SK-N-SH treated with all-trans-retinoic acid at 6 μM for 48 hours (cell line): ENCODE measurements at places on chromosomes 11 and 22.

DNA sequence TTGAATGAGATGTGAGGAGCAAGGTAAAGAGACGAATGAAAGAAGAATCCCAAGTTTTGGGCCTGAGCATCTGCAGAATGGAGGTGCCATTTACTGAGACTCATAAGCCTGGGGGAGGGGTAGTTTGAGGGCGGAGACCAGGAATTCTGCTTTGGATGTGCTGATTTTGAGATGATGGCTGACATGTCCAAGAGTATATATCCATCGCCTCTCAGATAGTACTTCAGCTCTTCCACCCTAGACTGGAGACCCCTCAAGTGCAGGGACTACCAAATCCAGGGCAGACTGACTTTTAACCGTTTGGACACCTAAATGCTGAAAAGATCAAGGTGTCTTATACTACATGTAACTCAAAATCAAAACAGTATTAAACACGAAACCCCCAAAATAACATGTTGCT lies 1.3 kb upstream of the SDF2L1 start:
- no peak for ATAC-seq

- peak; percentile 40; the same call in 2 of the 3 replicates for ATAC-seq
Measured at GRCh38 chr11:47797633-47798032, 30.5 kb upstream of the FNBP4 start.

DNA sequence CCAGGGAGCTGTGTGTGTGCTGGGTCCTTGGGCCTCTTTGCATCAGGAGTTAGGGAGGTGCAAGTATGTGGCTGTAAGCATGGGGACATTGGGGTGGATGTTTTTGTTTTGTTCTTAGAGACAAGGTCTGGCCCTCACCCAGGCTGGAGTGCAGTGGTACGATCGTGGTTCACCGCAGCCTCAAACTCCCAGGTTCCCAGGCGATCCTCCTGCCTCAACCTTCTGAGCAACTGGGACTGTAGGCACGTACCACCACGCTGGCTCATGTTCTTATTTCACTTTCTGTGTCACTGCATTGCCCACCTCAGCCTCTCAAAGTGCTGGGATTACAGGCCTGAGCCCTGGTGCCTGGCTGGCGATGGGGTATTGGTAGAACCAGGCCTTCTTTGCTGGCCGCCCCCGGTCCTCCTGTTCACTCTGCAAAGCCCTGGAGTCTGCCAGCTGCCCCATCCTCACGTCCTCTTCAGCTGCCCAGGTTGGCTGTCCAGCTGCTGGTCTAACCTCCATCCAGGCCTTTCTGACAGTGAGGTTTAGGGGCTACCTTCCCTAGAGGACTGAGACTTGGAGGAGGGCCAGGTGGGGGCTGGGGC lies 851 bp upstream of the GRAMD4 start:
- 0 out of 3 replicates have a peak, but pooled peaks have one; percentile 15 for ATAC-seq

- no peak for ATAC-seq
Measured at GRCh38 chr11:76776472-76776871, 6.7 kb upstream of the TSKU start.

- ATAC-seq: peak; percentile 94
Measured at GRCh38 chr11:12606597-12606996, 67.6 kb upstream of the TEAD1 start.

DNA sequence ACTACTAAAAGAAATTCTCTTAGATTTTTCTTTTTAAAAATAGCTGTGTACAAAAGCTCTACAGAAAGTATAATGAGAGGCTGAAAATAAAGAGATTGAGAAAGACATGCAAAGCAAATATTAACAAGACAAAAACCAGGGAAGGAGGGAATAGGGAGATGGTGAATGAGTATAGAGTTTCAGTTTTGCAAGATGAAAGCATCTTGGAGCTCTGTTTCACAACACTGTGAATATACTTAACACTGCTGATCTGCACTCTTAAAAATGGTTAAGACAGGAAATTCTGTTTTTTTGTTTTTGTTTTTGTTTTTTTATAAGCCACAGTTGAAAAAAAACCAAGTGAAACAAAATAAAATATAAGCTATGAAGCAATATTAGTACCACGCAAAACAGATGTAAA lies 5.5 kb downstream of the TMEM218 start:
- ATAC-seq: no peak

- ATAC-seq: no peak
Measured at GRCh38 chr11:130585545-130585944, 137.1 kb downstream of the ADAMTS15 start.

DNA sequence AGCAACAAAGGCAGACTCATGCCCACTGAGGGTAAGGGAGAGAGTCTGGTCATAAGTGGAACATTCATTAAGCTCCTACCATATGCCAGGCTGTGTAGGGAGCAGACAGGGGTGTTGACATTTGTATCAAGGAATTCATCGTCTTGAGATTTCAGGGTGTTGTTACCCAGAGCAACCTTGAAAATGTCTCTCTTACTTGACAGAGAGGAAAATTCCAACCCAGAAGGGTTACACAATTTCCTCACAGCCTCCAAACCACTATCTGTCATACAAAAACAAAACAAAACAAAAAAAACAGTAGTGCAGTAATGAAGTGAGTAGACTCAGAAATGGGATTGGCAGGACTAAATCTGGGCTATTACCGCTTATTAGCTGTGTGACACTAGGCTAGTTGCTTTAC lies 113.2 kb downstream of the MIAT start:
- ATAC-seq: no peak

DNA sequence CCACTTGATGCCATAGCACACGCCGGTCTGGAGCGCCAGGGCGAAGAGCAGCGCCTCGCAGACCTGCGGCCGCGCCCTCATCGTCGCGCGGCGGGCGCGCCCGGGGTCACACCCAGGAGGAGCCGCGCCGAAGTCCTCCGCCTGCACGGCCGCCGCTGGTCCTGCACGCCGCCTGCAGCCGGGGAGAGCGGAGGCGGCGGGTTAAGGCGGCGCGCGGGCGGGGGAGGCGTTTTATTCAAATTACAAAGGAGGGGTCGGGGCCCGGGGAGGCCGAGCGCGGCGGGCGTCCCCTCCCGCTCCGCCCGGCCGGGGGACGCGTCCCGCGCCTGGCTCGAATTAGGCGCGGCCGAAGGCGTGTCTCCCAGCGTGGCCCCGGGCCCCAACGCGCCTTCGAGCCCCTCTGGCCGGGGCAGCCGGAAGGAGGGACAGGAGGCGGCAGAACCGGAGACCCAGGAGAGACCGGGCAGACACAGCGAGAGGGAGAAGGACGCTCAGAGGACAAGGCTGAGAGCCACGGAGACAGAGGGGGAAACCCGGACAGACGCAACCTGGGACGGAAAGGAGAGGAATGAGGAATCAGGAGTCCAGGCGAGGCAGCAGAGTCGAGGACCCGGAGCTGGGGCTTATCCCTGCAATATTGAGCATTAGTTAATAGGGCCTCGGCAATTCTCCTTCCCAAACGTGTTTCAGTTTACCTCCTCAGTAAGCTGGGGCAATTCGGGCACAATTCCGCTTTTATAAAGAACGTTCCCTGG lies at the start of gene WNT11:
TSS of gene WNT11 (minus strand) at position 176 of the 755 bp plus-strand sequence. CDS start at position 81, 95 bp downstream.
- peak; percentile 15 for ATAC-seq

DNA sequence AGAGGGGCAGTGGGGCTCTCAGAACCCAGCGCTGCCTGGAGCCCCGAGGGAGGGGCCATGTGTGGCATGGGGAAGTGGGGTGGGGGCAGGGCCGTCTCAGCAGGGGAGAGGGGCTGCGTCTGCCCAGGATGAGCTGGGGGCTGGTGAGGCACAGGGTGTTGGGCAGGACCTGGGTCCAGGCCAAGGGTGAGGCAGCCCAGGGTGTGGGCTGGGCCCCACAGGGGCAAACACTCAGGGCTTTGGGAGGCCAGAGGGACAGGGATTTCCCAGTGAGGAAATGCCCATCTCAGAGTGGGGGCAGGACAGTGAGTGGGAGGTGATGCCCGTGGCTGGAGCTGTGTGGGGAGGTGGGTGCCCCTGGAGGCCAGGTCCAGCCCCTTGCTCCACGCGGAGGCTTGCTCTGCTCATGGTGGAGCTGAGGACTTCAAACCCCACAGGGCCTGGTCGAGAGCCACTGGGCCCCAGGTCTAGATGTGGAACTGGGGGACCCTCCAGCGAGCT lies 5.4 kb downstream of the PLXNB2 start:
- no peak for ATAC-seq

DNA sequence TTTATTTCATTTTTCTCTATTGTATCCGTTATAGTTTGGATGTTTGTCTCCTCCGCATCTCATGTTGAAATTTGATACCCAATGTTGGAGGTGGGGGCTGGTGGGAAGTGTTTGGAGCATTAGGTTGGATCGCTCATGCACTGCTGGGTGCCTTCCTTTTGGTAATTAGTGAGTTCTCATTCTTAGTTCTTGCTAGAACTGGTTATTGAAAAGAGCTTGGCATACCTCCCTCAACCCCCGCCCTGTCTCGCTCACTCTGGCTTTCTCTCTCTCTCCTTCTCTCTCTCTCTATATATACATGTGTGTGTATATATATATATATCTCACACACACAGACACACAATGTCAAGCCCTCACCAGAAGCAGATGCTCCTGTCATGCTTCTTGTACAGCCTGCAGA lies 978.7 kb downstream of the DLG2 start:
- no peak for ATAC-seq

DNA sequence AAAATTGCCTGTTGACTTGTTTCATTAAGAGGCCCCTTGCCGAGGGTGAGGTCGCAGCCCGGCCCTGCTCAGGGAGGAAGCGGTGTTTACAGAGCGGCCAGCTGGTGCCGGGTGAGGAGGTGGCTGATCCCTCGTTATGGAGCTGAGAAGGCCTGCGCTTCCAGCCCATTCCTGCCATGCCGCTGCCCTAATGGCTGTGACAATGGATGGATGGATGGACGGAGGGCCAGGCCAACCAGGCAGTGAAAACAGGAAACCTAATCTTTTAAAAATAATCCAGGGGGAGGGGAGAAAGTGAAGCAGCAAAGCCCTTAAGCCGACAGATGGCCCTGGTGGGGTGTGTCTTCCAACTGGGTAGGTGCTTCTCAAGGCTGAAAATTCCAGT lies 38.5 kb downstream of the BCR start:
- ATAC-seq: no peak; the same call in 2 of the 3 replicates

DNA sequence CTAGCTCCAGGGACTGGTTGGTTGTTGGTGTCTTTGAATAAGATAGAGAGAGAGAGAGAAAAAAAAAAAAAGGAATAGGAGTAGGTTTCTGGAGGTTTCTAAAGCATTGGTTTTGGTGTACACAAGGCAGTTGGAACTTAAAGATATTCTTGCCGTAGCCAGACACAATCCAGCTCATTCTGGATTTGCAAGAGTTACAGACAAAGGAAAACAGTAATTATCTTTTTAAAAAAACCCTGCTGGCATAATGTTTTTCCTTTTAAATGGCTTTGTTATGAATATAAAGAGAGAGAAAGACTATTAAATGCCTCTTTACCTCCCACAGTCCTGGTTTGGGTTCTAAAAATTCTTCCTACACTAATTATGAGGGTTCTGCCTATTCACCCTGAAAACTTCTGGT lies 120.4 kb upstream of the RAG2 start:
- no peak for ATAC-seq

DNA sequence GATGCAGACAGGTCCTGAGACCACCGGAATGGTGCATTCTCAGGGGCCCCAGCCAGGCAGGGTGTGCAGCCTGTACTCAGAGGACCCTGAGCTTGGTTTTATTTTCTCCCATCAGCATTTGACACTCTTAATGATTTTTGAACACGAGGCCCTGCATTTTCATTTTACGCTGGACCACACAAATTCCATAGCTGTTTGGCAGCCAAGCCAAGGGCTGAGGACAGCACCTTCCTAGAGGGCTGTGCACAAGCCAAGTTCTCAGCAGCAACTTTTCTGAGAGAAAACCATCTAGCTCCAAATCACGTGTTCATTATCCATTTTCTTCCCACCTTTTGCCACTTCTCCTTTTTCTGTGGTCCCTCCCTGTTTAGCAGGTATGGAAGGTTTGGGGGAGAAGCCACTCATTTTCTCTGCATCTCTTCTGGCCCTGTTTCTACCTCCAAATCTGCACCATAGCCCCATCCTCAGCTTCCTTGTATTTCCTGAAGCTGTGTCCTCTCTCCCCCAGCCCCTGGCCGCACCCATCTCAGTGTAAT lies 60.4 kb downstream of the TRAF6 start:
- ATAC-seq: no peak

DNA sequence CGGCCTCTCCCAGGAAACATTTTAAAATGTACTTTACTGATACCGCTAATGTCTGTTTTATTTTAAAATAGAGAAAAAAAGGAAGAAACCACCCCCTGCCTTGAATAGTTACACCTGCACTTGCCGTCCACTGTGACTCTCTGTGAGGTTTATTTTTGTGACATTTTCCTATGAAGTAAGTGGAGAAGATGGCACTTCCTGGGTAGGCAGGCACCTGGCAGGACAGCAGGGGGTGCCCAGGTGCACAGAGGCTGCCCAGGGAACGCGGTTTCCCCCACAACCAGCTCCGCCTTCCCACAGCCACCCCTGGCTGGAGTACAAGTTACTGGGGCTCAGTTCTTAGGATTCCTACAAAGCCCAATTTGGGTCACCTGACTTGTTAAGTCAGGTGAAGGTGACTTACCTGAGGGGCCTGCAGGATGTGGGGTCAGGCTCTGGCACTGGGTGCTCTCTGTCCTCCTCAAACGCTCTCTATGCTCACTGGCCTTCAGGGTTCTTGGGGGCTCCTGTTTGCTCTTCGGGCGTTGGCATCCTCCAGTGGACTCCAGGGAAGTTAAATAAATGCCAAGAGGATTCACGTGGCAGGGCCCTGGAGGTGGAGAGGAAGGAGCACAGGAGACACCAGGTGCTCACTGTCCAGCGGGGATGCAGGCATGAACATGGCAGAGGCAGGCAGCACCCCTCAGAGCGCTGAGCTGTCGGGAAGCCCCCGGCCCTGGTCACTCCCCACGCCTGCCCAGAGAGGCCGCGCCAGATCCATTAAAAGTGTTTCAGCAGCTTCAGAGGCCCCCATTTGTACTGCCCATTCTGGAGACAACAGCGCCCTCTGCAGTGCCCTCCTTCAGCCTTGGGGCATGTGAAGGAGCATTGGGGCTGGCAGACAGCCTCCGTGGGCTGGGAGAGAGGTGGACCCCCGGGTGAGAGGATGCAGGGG lies 1021.2 kb downstream of the TBC1D22A start:
- no peak for ATAC-seq

- no peak for ATAC-seq
Measured at GRCh38 chr11:116830184-116830912, 641 bp downstream of the APOC3 start.

DNA sequence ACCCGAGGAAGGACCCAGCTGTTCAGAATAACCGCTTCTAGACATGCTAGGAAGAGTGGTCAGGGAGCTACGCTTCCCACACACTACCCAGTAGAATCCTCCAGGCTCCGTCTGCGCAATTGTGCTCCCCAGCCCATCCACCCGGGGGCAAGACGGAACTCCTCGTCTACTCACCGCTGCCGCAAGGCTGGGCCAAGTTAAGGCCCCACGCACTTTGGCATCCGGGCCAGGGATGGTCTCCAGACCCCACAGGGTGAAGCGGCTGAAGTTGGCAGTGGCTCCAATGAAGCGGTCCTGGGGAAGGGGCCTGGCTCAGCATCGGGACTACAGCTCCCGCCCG lies 757 bp downstream of the RNASEH2C start:
- ATAC-seq: peak; percentile 56

DNA sequence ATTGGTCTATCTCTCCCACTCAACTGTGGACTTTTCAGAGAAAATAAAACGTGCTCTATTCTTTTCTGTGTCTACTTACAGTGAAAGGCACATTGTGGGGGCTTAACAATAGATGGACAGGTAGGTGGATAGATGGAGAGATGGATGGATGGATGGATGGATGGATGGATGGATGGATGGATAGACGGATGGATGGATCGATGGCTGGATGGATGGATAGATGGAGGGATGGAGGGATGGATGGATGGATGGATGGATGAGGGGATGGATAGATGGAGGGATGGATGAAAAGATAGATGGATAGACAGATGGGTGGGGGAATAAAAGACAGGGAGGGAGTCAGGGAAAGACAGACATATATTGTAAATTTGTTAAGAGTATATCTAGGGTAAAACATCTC lies 14.2 kb upstream of the SLC1A2 start:
- no peak for ATAC-seq

GRCh38 chr11:9639985-9640384 lies 23.9 kb upstream of the SWAP70 start:
- no peak for ATAC-seq
